ENCODE measurements at places on chromosomes 16 and 17. TPM values are rescaled to one million over a fixed set of nuclear protein-coding genes. Genes with fewer than 3 reads are reported as not detected.

- H3K4me3 ChIP-seq: no peak overlapping the region
- H3K36me3 ChIP-seq: no peaks in the 10 kb centered on the region
- no peaks in the 10 kb centered on the region for H3K27me3 ChIP-seq
- H3K27ac ChIP-seq: no peak overlapping the region
- no peak for DNase-seq
- H3K4me1 ChIP-seq: no peaks in the 10 kb centered on the region
Observed at GRCh38 chr16:50445621-50446555, 77.1 kb upstream of the BRD7 start.

Gene KREMEN2
- total RNA-seq: not detected

GRCh38 chr17:83067718-83068261 is 11.6 kb upstream of the METRNL start:
- H3K4me1 ChIP-seq: no peaks in the 10 kb centered on the region
- no peaks in the 10 kb centered on the region for H3K27me3 ChIP-seq
- H3K27ac ChIP-seq: no peak overlapping the region
- H3K4me3 ChIP-seq: no peak overlapping the region
- H3K36me3 ChIP-seq: no peaks in the 10 kb centered on the region

Gene ARRB2
- total RNA-seq: 44.9 TPM

GRCh38 chr17:2174014-2174413 is 119.1 kb downstream of the HIC1 start:
- H3K4me1 ChIP-seq: peaks cover 49% of the 10 kb centered on the region
- no peaks in the 10 kb centered on the region for H3K27me3 ChIP-seq
- no peak overlapping the region for H3K4me3 ChIP-seq
- peak overlapping the region; percentile 86 for H3K27ac ChIP-seq
- DNase-seq: peak; percentile 23

DNA sequence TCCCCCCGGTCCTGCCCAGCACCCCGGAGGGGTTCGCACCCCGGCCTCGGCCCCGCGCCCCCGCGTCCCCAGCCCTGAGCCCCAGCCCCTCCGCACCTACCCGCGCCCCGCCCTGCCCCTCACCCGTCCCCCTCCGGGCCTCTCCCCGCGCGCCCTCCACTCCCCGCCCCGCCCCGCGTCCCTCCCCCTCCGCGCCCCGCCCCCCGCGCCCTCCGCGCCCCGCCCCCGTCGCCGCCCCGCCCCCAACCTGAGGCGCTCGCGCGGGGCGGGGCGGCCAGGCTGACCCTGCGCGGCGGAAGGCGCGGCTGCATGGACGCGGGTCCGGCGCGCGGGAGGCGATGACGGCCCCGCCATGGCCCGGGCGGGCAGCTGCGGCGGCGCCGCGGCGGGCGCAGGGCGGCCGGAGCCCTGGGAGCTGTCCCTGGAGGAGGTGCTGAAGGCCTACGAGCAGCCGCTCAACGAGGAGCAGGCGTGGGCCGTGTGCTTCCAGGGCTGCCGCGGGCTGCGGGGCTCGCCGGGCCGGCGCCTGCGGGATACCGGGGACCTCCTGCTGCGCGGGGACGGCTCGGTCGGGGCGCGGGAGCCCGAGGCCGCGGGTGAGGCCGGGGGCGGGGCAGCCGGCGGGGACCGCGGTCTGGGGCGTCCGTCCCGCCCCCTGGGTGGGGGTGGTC is at the start of gene SPIRE2:
TSS of gene SPIRE2 (plus strand) at position 277 of the 671 bp plus-strand sequence. CDS start at position 353, 76 bp downstream.
- no peaks in the 10 kb centered on the region for H3K36me3 ChIP-seq
- DNase-seq: peak; percentile 70
- H3K27me3 ChIP-seq: no peaks in the 10 kb centered on the region
- no peaks in the 10 kb centered on the region for H3K4me1 ChIP-seq
- H3K27ac ChIP-seq: no peak within 1 kb of the TSS

Gene FOXL1
- total RNA-seq: under 0.01 TPM

All from uterus (tissue), 4 donors.